Activated CD8-positive, alpha-beta memory T cell treated with anti-CD3 and anti-CD28 coated beads for 1 hour (primary cell): ENCODE measurements at places on chromosomes 12 and 14.

GRCh38 chr12:50928392-50928791, 24.0 kb upstream of the HIGD1C start:
- DNase-seq = no peak

GRCh38 chr12:42695490-42695995, 106.0 kb upstream of the PRICKLE1 start:
- no peak for DNase-seq

DNA sequence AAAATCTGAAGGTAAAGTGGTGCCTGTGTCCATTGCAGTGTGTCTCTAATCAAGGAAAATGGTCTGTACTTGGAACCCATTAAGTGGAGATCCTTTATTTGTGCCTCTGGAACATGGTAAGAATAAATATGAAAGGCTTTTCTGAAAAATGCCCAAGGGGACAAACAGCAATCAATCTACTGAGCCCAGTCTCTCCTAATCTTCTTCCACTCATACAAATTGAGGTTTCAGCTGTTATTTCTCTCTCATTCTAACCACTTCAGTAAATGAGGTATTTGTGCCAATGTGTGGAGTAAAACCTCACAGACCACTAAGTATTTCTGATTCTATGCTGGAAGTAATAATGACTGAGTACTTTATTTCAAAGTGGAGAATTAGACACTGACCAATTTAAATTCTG, 82.3 kb upstream of the ST8SIA1 start:
- no peak for DNase-seq

- no peak for DNase-seq
These were observed 44.9 kb upstream of the BCAT1 start for GRCh38 chr12:24993793-24994192.

- no peak for DNase-seq
These were observed 3.8 kb downstream of the GALNT16 start for GRCh38 chr14:69263771-69264170.

GRCh38 chr12:38386205-38386985, 69.8 kb downstream of the ALG10B start:
- DNase-seq = no peak

- DNase-seq = no peak
These were observed 14.4 kb downstream of the EVL start for GRCh38 chr14:100079726-100080005.

DNA sequence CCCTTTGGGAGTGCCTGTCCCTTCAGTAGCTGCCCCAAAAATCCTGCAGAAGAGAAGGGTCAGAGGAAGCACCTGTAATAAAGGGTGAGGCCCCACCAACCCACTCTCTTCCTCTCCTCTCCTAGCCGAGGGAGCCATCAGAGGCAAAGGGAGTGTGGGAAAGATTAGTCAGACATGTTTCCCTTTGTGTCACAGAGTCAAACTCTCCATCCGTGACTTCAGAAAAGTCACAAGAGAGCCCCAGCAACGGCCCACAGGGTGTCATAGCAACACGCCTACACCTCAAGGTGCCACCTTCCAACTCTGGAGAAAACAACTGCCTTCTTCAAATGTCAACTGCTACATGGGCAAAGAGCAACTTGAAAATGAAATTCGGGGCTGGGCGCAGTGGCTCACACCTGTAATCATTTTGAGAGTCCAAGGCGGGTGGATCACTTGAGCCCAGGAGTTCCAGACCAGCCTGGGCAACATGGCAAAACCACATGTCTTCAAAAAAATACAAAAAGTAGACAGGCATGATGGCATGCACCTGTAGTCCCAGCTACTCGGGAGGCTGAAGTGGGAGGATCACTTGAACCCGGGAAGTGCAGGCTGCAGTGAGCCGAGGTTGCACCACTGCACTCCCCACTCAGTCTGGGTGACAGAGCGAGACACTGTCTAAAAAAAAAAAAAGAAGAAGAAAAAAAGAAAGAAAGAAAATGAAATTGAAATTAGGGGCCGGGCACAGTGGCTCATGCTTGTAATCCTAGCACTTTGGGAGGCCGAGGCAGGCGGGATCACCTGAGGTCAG, 17.7 kb upstream of the CD27 start:
- peak; percentile 77 for DNase-seq

DNA sequence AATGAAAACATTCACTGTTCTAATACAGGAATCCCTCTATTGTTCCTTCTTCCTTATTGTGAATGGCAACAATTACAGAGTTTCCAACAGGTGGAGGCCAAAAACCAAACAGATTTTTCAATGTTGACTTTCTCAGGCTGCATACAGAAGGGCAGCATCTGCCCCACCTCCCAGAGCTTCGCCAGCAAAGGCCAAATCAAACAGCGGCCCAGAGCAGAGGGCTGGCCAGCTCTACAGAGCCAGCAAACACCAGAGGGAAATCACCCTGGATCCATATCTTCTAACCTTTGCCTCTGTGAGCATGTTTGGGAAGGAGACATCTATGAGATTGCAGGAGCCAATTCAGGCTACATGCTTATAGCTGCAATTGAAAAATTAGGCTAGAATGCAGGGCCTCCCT, 4.4 kb upstream of the CRACR2A start:
- no peak for DNase-seq

GRCh38 chr14:22296722-22297121, 292.3 kb downstream of the DAD1 start:
- no peak for DNase-seq

GRCh38 chr12:78914859-78915331, 50.3 kb downstream of the SYT1 start:
- no peak for DNase-seq

GRCh38 chr14:92601757-92602417, 88.3 kb downstream of the RIN3 start:
- no peak for DNase-seq

GRCh38 chr12:108399514-108399913, 60.4 kb upstream of the CMKLR1 start:
- DNase-seq = no peak

DNA sequence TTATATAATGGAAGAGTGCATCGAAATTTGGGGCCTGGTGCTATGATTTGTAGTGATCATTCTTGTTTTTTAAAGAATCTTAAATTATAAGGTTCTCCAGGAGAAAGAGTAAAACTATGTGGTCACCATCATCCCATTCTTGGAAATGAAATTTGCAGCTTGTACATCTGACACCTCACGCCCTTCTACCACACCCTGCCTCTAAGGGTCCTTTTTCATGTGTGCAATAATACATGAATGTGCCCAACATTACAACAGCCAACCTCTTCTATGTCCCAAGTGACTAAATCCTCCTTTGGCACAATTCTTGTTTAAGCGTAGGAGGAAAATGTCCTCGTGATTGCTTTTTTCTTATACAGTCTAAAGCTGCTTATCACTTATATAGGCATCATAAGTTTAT, 636.5 kb upstream of the NOVA1 start:
- DNase-seq = no peak

- DNase-seq = no peak
These were observed 135.5 kb downstream of the DPF3 start for GRCh38 chr14:72758420-72758819.

DNA sequence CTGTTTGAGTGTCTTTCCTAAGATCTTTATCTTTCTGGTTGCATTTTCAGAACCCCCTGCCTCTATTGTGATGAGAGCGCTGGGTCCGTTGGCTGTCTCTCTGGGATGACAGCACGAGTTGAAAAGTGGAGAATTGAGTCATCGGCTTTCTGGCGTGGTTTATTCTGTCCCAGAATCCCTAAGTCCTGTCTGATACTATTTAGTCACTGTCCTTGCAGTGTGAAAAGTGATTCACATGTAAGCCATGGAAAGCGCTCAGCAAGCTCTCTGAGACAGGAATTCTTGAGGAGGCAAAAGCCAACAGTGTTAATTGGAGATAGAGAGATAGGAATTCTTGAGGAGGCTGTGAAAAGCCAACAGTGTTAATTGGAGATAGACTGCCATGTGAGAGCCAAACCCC, 121.7 kb downstream of the CHST11 start:
- no peak for DNase-seq

DNA sequence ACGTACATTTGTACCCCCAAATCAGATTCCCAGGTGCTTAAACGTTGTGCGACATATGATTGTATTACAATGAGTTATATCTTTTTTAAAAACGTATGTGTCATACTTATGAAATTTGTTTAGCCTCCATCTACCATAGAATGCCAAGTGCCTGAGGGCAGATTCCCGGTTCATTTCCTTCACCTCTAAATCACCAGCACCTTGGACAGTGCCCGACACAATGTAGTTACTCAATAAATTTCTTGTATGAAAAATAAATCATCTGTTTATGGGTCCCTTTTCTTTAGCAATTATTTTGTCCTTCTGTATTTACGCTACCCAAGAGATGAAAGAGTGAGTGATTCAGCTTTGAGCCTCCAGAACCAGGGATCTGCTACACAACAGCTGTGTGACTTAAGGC, 157.4 kb downstream of the TBX5 start:
- no peak for DNase-seq

DNA sequence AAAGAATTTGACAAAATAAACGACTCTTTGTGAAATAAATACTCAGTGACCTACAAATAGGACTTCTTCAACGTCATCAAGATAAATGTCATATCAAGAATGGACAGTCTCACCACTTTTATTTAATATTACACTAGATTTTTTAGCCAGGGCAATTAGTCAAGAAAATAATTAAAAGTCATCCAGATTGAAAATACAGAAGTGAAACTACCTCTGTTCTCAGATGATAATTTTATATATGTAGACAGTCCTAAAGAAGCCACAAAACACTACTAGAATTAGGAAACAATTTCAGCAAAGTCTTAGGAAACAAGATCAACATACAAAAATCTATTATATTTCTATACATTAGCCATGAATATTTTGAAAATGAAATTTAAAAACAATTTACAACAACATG, 689.6 kb upstream of the SEL1L start:
- DNase-seq = no peak

- DNase-seq = no peak
These were observed 137.7 kb upstream of the FGD4 start for GRCh38 chr12:32261638-32262037.

- DNase-seq = peak; percentile 41
These were observed 19.4 kb downstream of the ABCB9 start for GRCh38 chr12:122946690-122947341.
